ENCODE measurements at places on chromosomes 12 and 14.

GRCh38 chr14:102015045-102015685 lies 50.8 kb downstream of the DYNC1H1 start:
- no peak for DNase-seq

- DNase-seq: no peak
Measured at GRCh38 chr12:132095520-132096409, 48.4 kb downstream of the DDX51 start.

- peak; percentile 68 for DNase-seq
Measured at GRCh38 chr12:93571365-93571924, 1.0 kb upstream of the SOCS2 start.

GRCh38 chr12:81596558-81596957 lies 162.6 kb downstream of the PPFIA2 start:
- DNase-seq: no peak

DNA sequence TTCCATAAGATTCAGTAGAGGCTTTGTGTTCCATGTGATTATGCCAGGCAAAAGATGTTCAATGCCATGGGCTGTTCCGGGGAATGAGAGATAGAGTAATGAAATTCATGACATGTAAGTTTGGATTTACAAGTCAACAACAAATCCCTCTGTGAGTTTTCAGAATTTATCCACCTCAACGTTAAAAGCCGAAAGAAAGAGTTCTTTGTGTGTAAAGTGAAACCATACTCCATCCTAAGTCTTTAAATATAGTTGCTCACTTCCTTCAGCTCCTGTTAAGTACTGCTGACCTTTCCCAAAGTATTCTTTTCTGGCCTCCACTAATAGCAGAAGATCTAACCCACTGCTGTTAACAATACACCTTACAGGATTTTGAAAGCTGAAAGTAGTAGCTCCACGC lies 190.0 kb downstream of the TMX1 start:
- no peak for DNase-seq

DNA sequence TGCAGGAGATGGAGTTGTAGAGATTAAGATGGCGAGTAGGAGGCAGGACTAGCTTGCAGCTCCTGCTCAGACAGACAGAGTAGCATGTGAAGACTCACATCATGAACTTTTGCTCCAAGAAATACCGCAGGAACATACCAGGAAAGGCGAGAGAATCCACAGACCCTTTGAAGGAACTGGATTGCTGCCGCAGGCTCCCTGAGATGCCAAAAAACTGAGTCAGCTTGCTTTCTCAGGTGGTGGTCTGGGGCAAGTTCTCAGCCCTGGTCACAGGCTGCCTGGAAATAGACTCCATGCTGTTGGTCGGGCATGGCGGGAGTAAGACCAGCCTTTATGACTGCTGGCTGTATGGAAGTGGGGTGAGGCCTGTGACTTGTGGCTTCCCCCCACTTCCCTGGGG lies 163.6 kb upstream of the NAV3 start:
- DNase-seq: no peak

Data from hematopoietic multipotent progenitor cell treated with erythropoietin and hydrocortisone succinate and interleukin-3 and kit ligand, for 15 days (in vitro differentiated cells).